K562 (cell line): ENCODE measurements at places on chromosomes 2 and 18.

GRCh38 chr2:113088213-113088992, 20.6 kb downstream of the IL1F10 start:
- no peak for DNase-seq

- no peak for DNase-seq
Measured at GRCh38 chr2:46363535-46364170, 66.4 kb downstream of the EPAS1 start.

DNA sequence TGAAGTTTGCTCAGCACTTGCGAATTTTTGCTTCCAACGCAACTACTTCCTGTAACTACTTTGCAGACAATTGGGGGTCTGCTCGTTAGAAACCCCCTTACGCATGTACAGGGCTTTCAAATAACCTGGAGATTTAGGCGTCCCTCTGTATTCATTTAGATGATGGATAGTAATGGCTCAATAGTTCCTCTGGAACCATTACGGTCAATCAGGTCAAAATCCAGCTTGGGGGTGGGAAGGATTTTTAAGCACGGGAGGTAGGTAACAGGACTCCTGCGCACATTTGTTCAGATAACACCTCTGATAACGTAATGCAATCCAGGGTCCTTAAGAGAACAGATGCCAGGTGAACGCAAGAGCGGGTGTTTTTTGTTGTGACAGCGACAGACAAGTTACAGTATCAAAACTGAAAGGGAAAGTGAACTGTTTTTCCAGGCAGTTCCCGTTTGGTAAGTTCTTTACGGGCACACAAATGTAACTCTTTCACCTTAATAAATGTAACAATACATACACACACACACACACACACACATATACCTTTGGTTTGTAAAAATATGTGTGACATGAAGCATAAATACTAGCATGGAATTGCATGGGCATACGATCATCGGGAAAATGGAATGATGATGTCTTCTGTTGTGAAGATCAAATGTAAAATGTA, 3.8 kb upstream of the OSR1 start:
- DNase-seq: no peak

- no peak for DNase-seq
Measured at GRCh38 chr2:123164216-123164615, 860.9 kb upstream of the CNTNAP5 start.

DNA sequence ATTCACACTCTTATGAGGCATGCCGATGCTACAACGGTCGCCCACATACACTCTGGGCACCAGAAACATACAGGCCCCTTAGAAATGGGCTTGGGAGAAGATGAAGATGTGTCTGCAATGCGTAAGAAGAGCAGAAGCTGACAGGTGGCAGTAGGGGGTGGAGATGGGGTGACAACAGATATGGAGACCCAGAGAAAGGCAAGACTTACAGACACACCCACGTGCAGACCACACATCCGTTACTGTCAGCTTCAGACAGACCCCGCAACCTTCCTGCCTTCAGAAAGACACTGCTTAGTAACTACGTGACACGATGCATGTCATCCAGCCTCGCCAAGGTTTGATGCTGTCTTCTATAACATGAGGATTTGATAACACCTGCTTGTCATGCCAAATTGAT, 89.5 kb downstream of the ZFP36L2 start:
- DNase-seq: no peak

DNA sequence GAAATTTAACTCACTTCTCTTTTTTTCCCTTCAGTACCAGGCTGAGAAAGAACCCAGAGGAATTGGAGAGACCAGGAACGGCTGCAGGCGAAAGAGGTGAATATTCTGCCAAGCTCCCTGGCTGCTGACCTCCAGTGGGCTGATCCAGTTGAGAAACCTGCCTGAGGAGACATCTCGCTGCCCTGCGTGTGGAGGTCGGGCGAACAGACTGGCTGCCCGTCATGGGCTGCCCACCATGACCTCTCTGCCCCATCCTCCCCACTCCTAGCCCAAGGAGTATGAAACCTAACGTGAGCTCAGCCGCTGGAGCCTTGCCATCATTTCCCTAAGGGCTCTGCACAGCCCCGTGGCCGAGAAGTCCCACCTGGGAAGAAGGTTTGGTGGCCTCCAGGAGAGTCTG, 148.8 kb upstream of the SALL3 start:
- no peak for DNase-seq

DNA sequence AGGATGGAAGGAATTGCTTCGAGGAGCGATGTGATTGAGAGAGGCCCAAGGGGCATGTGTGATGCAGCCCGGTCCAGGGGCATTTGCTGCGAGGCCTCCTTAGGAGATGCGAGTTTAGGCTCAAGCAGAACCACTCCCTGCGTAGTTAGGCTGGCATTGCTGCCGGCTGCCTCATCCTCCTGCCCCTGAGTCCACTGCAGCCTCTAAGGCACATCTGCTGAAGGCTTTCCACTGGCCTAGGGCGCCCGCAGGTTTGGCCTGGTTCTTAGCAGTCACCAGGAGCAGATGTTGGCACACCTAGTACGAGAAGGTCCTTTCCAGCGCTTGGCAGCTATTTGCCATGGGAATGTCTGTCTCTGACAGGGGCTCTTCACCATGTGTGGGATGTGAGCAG, 20.7 kb downstream of the INPP5D start:
- DNase-seq: no peak

DNA sequence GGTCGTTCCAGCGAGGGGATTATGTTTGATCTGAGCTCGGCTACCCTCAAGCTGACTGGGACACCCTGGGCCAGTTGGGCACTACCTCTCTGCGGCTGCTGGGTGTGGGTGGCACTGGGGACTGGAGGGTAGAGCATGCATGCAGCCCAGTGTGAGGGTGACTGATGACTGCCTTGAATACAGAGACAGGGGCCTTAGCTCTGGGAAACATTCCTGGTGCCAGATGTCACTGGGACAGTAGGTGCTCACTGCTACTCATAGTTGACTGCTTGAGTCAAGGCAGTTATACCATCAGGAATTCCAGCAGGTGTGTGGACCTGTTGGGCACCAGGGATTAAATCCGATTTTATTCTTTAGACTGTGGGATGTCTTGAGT, 33.6 kb upstream of the ATP6V1B1 start:
- DNase-seq: no peak

DNA sequence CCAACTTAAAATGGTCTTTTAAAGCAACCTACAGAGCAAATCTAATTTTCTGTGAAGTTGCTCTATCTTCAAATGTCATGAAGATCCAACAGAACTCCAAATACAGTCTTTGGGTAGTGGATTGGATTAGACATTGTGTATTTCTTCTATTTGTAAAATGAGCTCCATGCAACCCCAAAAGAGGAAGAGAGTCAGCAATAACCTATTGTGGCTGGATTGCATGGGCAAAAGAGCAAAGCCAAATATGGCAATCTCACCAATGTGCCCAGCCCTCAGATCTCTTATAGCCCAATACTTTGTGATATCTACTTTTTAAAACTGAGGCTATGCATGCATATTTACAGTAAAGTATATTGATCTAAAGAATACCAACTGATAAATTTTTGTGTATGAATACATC, 146.3 kb downstream of the TXNL1 start:
- DNase-seq: no peak

- DNase-seq: no peak
Measured at GRCh38 chr2:133859578-133859977, 291.3 kb upstream of the NCKAP5 start.
